Activated CD4-positive, alpha-beta T cell treated with anti-CD3 and anti-CD28 coated beads, Interleukin-10, Interleukin-2, amounts not matched to agents 100 ng/mL and 50 ng/mL, durations not matched to agents 16 hours and 8 hours (primary cell): ENCODE measurements at places on chromosomes 4 and X.

- no peak for DNase-seq
Observed at GRCh38 chrX:3029129-3029528, 12.1 kb upstream of the ARSF start.

DNA sequence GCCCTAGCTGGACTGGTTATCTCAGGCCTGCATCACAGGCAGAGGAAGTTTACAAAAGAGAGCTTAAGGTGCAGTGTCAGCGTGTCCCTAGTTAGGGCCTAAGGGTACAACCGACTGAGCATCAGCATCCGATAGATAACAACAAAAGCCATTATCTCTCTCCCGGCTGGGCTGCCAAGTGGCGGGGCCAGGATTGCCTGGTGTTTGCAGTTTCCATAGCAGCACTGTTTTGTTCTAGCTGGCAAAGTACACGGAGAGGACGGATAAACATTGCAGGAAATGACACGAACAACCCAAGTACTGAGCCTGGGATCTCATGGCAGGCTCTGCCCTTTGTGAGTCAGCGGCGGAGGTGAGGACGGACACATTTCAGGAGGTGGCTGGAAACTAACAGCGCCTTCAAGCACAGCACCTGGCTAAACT lies 104.7 kb upstream of the NOCT start:
- DNase-seq, result no peak

- DNase-seq, result no peak
Observed at GRCh38 chr4:118718511-118719170, 33.4 kb downstream of the METTL14 start.

DNA sequence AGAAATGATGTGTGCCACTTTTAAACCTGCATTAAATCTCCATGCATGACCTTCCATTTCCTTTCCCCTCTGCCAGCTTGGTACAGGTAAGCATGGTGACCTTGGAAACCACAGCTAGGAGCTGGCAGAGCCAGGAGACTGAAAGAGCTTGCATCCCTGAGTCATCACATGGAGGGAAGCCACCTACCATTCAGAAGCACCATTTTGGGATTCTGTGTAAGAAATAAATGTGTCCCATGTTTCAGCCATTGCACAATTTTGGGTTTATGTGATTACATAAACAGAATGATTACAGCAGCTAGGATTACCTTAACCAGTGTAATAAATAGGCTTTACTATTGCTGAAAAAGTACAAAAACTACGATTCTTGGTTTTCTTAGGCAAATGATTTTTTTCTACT lies 17.3 kb upstream of the CCDC149 start:
- no peak for DNase-seq

GRCh38 chr4:74456056-74456744 lies 11.3 kb downstream of the AREG start:
- DNase-seq, result no peak

GRCh38 chr4:39256436-39256835 lies 74.1 kb downstream of the WDR19 start:
- DNase-seq, result no peak

DNA sequence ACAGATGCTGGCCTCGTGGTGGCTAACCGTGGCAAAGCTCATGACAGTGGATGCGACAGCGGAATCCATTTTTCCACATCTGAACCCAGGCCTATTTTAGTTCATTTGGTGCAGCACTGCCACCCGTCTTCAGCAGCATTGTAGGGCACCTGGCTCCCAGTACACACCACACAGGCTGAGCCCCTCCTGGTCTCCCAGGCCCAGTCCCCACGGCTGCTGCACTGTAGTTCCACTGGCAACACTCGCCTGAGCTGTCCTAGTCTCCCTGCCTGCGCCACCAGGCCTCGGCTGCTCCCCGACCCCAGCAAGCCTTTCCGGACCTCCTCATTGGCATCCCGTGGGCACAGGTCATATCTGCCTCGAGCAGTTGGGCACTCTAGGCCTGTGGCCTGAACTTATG lies 76.2 kb downstream of the MTMR1 start:
- DNase-seq, result no peak
